Cardiac fibroblast (primary cell): ENCODE measurements at places on chromosomes 11 and 22.
A peak's percentile ranks its signal among the peaks of the same experiment; 100 is the strongest.

GRCh38 chr11:12598330-12599256 lies 75.6 kb upstream of the TEAD1 start:
- DNase-seq, result peak; percentile 49

DNA sequence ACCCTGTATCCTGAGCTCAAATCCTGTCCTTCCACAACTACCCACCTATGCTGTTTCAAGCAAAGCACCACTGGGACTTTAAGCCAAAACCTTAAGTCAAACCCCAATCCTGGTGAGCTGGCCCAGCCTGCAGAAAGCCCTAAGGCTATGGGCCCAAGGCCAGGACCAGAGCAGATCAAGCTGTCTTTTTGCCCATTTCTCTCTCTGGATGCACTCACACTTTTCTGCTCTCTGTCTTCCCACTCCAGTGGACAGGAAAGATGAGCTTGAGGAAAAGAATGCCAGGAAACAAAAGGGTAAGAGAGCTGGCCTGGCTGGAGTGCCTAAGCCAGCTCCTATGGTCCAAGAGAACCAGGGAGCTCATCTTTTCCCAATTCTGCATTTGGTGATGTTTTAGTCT lies 284.3 kb upstream of the ISX start:
- DNase-seq, result no peak

DNA sequence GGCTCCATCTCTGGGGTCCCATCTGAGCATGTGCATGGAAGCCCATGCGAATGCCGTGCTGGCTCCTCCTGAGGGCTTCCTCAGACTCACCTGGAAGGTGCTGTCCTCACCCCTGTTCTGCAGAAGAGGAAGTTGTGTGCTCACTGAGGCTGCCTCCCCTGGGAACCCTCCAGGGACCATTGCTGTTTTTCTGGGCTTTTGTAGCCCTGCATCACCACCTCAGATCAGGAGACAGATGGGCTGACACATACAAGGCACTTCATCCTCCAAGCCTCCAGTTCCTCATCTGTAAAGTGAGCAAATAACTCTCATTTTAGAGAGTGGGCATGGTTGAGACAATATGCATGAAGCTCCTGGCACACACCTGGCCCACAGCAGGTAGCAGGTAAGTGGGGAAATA lies 12.1 kb upstream of the LRRC32 start:
- no peak for DNase-seq

DNA sequence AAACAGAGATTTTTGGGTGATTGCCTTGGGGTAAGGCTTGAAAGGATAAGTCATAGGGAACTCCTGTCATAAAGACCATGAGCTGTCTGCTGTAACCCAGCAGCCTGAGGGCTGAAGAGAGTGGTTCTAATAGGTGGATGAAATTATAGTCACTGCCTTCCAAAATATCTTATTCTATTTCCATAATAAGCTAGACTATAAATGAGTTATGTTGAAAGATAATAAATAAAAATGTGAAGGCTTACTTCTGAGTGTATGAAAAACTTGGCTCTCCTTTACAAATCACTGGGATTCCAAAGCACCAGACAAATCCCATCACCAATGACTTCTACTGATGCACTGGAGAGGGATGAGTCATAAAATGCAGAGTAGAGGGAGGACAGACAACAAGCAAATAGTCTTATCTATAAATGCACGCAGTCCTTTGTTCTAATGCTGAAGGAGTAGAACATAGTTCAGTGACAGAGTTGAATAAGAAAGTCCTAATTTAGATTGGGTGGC lies 775.0 kb upstream of the LRRC4C start:
- DNase-seq, result peak; percentile 87

GRCh38 chr11:8090756-8091155 lies 9.7 kb downstream of the TUB start:
- peak; percentile 54 for DNase-seq

GRCh38 chr11:18264677-18265555 lies 1.1 kb upstream of the SAA1 start:
- DNase-seq, result no peak

- DNase-seq, result no peak
Observed at GRCh38 chr11:68678031-68678441, 6.3 kb upstream of the GAL start.

DNA sequence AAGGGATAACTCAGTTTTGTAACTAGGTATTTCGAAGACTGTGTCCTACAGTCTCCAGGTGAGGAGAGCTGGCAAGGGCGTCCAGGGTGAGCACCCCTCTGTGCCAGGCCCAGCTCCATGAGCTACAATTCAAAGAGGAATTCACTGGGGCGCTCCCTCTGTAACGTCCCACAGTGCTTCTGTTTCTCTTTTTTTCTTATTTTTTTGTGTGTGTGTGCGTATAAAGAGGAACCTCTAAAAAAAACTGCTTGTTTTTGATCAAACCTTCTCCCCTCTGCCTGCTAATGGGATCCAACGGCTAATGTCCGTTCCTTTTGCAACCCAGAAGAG lies 17.1 kb downstream of the ASCC2 start:
- DNase-seq, result no peak

- DNase-seq, result no peak
Observed at GRCh38 chr11:118006153-118006534, 19.9 kb downstream of the IL10RA start.

DNA sequence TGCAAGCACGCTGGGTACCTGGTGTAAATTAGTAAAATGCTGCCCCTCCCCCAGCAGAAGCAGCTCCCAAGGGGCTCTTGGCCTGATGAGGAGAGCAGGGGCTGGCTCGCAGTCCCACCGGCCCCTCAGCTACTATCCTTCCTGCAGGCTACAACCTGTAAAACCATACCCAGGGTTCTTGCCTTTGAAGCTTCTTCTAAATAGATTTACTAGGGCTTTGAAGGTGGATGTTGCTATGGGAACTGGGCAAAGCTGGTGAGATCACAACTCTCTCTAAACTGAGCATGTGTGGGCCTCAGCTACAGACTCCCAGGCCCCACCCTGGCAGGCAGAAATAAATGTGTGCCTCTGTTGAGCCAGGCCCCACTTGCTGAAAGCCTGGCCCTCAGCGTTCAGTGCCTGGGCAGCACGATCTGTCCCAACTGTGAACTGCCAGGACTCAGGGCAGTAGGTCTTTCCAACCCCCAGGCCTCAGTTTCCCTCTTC lies 18.5 kb downstream of the CD5 start:
- DNase-seq, result peak; percentile 38

DNA sequence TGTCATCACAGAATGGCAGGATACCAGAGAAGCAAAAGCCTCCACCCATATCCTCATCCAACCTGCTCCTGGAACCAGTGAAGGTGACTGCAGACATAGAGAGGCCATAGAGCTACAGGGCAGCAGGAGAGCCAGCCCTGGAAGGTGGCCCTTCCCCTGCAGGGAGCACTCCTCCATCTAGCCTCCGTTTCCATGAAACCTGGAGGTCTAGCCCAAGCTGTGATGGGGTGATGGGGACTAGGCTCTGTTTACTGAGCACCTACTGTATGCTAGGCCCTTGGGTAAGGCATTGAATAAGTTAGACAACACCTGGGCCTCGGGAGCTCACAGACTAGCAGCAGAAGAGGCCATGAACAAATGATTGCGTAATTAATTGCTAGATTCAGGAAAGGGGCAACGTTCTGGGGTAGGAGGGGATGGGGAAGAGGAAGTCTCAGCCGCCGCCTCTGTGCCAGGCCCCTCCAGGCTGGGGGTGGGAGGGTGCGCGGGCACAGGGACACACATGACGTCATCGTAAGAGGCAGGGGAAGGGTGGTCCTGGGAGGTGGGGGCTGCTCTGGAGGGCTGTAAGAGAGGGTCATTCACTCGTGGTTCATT lies 784 bp upstream of the SYNGR1 start:
- DNase-seq, result no peak

DNA sequence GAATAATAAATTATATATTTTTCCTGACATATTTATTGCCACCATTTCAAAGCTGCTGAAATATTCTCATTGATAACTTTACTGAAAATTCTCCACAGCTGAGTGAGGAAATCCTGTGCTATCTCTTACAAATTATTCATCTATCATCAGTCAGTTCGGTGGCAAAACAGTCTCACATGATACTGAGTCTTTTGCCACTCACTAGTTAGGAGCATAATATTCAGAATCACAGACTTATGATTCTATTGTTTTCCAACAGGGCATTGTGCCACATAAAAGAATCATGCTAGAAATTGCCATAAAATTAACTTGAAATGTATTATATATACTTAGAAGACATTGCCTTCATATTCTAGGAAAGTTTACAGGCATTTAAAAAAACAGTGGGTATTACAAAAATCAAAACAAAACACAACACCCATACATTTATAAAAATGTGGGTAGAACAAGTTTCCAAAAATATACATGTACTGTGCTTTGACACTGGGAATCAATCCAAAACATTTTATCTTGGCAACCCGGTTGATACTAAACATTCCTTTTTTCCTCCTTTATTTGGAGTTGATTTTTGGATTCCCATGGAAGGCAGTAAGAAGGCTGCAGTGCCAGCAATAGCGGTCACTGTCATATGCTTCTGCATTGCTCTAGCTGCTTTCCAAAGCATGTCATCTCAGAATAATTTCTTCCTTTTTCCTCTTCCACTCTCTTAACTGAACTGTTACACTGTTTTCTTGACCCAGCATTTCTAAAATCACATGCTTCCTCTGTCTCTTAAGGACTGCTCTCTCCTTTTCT lies 42.5 kb downstream of the ATG16L2 start:
- peak; percentile 88 for DNase-seq

GRCh38 chr11:76708972-76709660 lies 38.6 kb upstream of the LRRC32 start:
- no peak for DNase-seq

GRCh38 chr22:28711820-28712777 lies 29.5 kb downstream of the CHEK2 start:
- DNase-seq, result peak; percentile 88

GRCh38 chr11:110113505-110113904 lies 20.3 kb downstream of the ZC3H12C start:
- DNase-seq, result no peak

DNA sequence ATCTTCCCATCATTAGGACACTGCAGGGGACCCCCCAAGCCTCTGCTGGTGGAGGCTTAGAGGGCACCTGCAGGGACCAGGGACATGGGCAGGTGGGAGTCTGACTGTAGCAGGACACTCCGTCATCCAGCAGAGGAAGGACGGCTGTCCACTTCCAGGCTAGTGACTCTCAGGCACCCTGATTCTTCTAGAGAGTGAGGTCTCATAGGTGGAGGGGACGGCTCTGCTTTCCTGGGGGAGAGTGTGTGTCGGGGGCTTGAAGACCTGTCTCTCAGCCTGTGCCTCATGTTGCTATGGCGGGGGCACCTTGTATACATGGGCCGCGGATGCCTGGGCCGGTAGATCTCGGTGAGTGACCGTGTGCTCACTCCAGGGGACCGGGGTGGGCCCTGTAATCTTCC lies 1116.6 kb downstream of the BRD1 start:
- no peak for DNase-seq

DNA sequence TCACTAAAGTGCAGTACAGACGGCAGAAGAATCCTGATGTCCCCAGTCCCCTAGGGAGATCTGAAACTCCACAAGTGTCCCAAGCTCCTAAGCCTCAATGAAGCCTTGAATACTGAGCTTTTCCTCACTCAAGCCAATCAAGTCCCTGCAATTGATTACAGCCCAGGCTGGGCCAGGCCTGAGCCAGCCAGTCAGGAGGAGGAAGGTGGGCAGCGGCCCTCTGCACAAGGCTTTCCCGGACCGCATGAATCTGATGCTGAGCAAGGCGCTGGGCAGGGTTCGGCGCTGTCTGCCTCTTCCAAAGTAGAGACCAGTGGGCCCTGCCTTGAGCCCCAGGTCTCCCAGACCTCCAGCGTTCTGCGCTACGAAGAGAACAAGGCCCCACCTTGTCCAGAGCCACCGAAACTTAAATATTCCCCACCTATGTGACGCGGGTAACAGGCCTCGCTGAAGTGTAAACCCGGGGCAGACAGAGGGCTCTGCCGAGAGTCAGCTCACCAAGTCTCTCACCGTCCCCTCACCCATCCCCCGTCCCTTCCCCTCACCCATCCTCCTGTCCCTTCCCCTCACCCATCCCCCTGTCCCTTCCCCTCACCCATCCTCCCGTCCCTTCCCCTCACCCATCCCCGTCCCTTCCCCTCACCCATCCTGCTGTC lies 63.2 kb downstream of the SCUBE1 start:
- no peak for DNase-seq

GRCh38 chr11:96424693-96425092 lies 34.9 kb downstream of the JRKL start:
- DNase-seq, result peak; percentile 48

DNA sequence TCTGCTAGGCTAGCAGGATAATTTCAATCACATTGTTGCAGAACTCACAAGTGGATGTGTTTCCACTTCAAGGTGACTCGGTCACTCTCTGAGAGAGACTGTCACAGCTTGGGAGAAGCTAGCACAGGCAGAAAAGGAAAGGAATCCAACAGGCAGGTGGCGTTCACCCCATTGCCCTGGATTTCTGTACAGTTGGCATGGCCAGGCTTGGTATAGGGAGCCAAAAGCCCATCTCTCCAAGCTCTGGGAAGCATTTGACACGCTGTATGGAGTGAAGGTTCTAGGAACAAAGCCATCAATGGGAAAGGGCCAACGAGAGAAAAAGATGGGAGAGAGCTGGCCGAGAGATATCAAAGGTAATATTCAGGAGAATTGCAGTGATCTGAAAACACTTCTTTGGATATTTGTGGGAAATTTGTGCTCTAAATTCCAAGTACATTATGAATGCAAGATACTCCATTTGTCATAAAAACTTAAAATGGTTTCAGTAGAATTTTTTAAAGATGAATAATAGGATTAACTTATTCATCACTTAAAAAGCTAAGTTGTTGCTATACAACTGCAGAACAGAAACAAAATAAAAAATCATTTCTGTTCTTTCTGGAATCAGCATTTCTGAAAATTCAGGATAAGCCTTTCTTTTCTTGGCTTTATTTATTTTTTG lies 223.5 kb upstream of the NTM start:
- DNase-seq, result no peak

GRCh38 chr22:19168088-19168890 lies 10.2 kb downstream of the SLC25A1 start:
- DNase-seq, result no peak

- DNase-seq, result no peak
Observed at GRCh38 chr11:26027887-26028286, 304.0 kb upstream of the ANO3 start.

DNA sequence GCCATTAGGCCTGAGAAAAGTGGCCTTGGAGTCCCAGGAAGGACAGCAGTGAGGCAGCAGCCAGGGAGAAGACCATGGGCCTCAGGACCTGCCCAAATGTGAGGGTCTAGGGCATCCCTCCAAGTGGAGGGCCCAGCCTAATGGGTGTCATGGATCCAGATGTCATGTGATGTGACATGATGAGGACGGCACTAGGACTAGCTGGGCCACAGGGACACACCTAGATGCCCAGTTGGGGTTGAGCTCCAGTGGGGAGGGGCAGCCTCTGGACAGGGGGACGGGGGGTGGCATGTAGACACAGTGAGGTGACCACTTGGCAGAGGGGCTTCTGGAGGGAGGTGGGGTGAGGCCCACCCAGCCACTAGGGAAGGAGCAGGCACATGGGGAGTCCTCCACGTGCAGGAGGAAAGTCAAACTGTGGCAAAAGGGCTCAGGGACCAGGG lies 5.4 kb downstream of the SCARF2 start:
- no peak for DNase-seq

- no peak for DNase-seq
Observed at GRCh38 chr11:10969387-10969786, 111.5 kb upstream of the ZBED5 start.

- no peak for DNase-seq
Observed at GRCh38 chr11:99343117-99343516, 322.4 kb downstream of the CNTN5 start.
